ENCODE measurements at places on chromosomes 7 and 10.

- no peak for DNase-seq
These were observed 81.8 kb downstream of the COL13A1 start for GRCh38 chr10:69883310-69884023.

- DNase-seq = peak; percentile 78
These were observed 1.4 kb upstream of the OSBPL3 start for GRCh38 chr7:24981171-24981951.

- no peak for DNase-seq
These were observed 161.5 kb upstream of the PRKCQ start for GRCh38 chr10:6741541-6741941.

DNA sequence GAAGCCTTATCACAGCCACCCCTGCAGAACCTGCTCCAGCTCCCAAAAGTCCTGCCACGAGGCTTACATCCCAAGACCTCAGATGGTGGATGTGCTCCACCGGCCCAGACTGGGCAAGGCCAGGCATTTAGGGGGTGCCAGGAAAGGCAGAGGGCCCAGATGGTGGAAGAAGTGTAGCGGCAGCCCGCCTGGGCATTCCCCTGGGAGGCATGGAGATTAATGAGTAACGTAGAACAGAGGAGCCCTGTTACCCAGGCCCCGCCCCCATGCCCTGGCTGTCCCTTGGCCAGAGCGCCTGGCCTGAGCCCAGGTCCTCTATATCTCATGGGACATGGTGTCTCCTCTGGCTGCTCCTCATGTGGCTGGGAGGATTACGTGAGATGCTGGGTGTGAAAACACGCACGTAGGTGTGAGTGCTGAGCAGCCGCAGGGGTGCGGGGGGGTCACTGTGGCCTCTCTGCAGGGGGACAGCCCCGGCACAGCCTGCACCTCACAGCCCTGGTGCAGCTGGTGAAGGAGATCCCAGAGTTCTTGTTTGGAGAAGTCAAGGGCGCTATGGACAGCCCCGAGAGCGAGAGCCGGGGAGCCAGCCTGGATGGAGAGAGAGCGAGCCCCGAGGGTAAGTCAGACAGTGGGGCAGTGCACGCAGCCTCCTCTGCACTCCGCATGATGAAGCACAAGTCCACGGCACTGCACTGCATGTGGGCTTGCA is 52.9 kb downstream of the ZNF467 start:
- DNase-seq = no peak
